ENCODE measurements at places on chromosomes 6 and 20.

- no peak for DNase-seq
These were observed 10.9 kb downstream of the CASP8AP2 start for GRCh38 chr6:89840538-89840937.

DNA sequence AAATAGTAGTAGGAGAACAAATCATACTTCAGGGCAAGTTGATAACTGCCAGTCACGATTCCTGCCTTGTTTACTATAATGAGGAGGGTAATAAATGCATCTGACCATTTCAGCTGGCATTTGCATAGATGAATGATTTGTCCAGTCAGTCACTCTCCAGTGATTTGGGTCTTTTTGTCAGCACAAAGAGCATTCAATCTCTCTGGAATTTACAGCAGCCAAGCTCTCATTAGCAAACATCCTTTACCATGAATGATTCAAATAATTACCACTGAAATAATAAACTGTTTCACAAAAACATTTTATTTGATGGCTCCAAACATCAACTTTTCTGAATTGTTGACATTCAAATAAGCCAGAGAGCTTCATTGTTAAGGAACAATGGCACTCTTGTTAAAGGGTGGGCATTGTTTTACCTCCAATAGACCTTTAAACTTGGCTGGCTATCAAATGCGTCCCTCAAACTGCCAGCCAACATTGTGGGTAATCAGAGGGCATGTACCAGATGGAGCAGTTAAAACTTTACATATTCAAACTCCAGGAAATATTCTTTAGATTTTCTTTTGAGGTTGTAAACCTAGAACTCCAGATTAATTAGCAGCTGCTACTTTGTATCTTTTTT, 30.0 kb upstream of the FBXL4 start:
- no peak for DNase-seq

- no peak for DNase-seq
These were observed 5.0 kb upstream of the LSM14B start for GRCh38 chr20:62117362-62117646.

DNA sequence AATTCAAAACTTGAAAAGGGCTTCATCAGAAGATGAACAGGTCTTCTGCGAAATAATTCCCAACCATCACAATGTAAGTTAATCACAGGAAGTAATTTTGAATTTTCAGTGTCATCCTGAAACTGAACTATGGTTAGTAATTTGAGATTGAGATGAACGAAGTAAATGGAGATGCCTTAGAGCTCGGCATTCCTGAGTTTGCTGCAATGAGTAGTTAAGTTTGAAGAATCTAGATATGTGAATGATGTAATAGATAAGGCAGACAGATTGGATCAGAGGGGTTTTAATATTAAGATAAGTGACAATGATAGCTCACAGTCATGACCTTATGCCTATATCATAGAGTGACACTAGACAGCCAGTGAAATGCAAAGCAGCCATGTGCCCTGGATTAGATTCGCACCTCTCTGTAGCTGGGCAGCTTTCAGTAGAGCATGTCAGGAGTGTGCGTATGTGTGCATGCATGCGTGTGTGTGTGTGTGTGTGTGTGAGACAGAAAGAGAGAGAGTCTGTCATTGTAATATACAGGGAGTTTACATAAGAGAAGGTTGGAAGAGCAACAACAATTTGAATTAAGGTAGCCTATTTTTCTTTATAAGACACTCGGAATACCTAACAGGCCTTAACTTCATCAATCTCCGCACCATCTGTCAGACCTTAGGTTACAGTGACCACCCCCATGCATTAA, 233.0 kb downstream of the GMPR start:
- no peak for DNase-seq

GRCh38 chr6:10968776-10969175, 75.3 kb downstream of the ELOVL2 start:
- no peak for DNase-seq

GRCh38 chr6:130575557-130575956, 209.7 kb downstream of the TMEM200A start:
- DNase-seq: no peak
